ENCODE measurements at places on chromosomes 5 and 9.

GRCh38 chr9:77906991-77907390 lies 124.6 kb downstream of the GNAQ start:
- no peak for DNase-seq

DNA sequence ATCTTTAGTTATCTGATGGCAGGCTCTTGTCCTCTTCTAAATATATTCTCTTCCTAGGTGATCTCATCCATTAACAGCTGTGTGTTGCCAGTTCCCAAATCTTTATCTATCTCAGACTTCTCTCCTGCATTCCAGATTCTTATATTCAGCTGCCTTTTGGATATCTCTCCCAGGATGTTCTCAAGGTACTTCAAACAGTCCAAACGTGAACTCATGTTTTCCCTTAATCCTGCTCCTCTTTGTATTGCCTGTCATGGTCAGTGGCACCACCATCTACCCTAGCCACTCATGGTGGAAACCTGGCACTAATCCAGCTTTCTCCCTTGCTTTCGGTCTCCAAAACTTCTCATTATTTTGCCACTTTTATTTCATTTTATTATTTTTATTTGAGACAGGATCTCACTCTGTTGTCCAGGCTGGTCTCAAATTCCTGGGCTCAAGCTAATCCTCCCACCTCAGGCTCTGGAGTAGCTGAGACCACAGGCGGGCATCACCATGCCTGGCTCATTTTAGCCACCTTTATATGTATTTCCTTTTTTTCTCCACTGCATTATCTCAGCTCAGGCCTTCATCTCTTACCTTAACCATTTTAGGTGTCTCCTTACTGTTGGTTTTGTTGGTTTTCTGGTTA lies 3.8 kb downstream of the ZFYVE16 start:
- no peak for DNase-seq

- no peak for DNase-seq
These were observed 18.0 kb upstream of the MATR3 start for GRCh38 chr5:139275536-139275935.

GRCh38 chr5:104955479-104955878 lies 1392.9 kb upstream of the NUDT12 start:
- DNase-seq, result no peak

DNA sequence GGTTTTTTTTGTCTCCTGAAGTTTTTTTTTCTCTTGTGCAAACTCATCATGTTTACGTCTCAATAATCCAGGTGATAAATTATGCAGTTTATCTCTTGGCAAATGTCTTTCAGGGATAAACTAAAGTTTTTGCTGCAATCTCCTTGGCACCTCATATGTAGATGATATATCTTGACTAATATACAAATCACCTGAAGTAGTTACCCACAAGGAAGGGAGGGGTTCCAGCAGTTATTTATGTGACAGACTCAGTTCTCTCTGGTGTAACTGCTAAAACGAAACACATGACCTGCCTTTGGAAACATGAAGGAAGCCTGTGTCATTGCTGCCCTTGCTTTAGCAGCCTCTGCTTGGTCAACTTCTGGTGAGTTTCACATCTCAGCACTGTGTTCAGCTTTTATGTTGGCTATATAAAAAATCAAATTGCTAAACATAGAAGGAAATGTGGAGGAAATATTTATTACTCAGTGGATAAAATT lies 39.3 kb upstream of the KIAA1958 start:
- no peak for DNase-seq

- DNase-seq, result no peak
These were observed 17.5 kb upstream of the NDUFS4 start for GRCh38 chr5:53542926-53543325.

GRCh38 chr9:99192786-99193465 lies 28.8 kb downstream of the ALG2 start:
- no peak for DNase-seq

GRCh38 chr9:123678038-123678877 lies 251.7 kb downstream of the DENND1A start:
- no peak for DNase-seq

DNA sequence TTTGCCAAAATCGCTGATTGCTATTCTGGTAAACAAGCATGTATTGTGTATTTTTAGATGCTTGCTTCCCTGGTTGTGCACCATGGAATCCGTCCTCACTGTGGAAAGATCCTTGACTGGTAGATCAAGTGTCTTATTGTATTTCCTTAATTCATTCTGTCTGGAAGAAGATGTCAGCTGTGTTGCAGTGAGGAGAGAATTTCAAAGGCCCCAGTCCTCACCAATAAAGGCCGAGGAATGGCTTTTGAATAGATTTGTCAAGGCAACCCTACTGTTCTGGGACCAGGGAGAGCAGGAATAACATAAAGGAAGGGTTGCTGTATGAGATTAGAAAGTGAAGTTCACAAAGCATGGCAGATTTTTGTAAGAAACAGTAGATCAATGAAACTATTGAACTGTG lies 36.2 kb upstream of the POU5F2 start:
- no peak for DNase-seq

- DNase-seq, result no peak
These were observed 30.5 kb downstream of the PCSK1 start for GRCh38 chr5:96402500-96402899.

GRCh38 chr5:116738239-116738614 lies 163.6 kb upstream of the SEMA6A start:
- no peak for DNase-seq

DNA sequence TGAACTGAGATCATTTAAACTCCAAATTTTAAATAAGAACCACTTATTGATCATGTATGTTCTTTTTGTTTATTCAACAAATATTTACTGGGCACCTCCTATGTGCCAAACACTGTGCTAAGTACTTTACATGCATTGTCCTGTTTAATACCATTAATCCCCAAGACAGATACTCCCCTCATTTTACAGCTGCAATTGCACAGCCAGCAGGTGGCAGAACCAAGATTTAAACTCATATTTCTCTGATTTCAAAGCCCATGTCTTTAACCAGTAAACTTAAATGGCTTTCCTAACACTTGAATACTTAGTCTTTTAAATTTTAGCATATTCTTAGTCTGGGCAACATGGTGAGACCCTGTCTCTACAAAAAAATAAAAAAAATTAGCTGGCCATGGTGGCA lies 43.4 kb upstream of the KIAA1958 start:
- no peak for DNase-seq
